ENCODE measurements at places on chromosomes 4 and X.

DNA sequence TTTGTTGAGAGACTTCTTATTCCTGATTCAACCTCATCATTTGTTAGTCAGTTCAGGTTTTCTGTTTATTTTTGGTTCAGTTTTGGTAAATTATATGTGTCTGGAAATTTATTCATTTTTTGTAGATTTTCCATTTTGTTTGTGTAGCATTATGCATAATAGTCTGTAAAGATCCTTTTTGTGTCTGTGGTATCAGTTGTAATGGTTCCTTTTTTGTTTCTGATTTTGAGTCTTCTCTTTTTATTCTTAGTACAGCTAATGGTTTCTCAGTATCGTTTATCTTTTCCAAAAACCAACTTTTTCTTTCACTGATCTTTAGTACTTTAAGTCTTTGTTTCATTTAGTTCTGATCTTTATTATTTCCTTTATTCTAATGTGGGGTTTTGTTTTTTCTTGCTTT lies 61.4 kb downstream of the NWD2 start:
- DNase-seq = no peak

DNA sequence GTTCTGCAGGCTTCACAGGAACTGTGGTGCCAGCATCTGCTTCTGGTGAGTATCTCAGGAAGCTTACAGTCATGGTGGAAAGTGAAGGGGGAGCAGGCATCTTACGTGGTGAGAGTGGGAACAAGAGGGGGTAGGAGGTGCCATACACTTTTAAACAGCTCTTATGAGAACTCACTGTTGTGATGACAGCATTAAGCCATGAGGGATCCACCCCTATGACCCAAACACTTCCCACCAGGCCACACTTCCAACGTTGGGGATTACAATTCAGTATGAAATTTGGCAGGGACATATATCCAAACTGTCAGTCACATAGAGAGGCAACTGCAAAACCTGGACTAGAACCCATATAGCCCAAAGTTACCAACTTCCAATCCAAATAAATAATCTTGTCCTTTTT lies 43.1 kb upstream of the ZCCHC12 start:
- DNase-seq = no peak

- DNase-seq = no peak
Measured at GRCh38 chr4:106017975-106018374, 122.7 kb downstream of the NPNT start.

- no peak for DNase-seq
Measured at GRCh38 chrX:120791013-120791643, 84.5 kb downstream of the CT47B1 start.

GRCh38 chrX:136029766-136030165 lies 44.5 kb downstream of the SLC9A6 start:
- no peak for DNase-seq

- no peak for DNase-seq
Measured at GRCh38 chr4:56405016-56405415, 17.7 kb upstream of the AASDH start.

- no peak for DNase-seq
Measured at GRCh38 chrX:38774249-38774648, 27.0 kb upstream of the MID1IP1 start.

GRCh38 chrX:14232688-14233087 lies 203.0 kb upstream of the GEMIN8 start:
- no peak for DNase-seq

DNA sequence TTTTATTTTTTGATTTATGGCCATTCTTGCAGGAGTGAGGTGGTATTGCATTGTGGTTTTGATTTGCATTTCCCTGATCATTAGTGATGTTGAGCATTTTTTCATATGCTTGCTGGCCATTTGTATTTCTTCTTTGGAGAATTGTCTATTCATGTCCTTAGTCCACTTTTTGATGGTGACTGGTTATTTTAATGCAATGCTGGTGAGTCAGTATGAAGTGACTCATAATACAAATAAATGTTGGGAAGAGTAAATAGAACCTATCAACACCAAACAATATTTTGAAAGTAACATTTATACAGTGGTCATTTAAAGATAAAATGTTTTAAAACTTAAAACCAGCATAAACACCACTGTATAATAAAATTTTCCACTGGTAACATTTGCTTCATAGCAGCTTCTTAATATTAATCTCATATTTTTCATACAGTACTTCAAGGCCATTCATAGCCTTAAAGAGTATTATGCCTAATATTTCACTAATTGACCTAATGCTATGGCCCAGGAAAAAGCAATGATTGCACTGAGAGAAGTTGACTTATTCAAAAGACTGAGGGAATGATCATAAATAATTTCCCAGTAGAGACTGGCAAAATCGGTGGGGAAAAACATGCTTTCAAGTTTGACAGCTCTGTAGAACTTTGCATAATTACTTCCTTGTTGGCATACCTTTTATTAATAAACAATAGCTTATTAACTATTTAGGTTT lies 33.9 kb downstream of the CASK start:
- DNase-seq = no peak

- DNase-seq = no peak
Measured at GRCh38 chrX:19798423-19798822, 89.0 kb downstream of the SH3KBP1 start.

GRCh38 chrX:131783555-131784308 lies 239.4 kb upstream of the STK26 start:
- no peak for DNase-seq

GRCh38 chrX:52983321-52984000 lies 25.1 kb upstream of the FAM156A start:
- DNase-seq = no peak

DNA sequence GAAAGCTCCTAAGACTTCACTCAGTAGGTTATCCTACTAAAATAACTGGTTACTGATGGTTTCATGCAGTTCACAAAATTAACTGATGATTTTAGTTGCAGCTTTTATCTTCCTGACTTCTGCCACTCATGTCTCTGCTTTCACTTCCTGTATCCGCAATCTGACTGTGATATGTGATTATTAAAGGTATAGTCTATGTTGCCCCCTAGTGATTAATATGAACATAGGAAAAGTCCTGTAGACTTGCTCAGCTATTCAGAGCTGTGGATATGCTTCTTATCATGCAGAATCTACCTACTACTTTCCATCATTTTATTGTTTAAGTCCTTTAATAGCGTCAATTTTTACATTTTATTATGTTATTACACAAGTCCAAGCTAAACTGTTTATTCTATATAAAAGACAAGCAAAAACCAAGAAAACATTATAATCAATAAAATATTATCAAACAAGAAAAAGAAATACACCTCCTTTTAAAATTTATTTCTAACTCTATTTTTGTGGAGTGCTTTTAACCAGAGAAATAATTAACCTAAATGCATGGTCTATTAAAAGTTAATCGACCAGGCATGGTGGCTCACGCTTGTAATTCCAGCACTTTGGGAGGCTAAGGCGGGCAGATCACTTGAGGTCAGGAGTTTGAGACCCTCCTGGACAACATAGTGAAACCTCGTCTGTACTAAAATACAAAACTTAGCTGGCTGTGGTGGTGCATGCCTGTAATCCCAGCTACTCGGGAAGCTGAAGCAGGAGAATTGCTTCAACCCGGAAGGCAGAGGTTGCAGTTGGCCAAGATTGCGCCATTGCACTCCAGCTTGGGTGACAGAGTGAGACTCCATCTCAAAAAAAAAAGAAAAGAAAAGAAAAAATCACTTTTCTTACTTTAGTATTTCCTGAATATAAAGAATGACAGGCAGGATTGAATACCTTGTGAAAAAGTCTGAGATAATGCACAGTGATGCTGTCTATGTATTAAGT lies 40.4 kb upstream of the TLR2 start:
- DNase-seq = no peak

- no peak for DNase-seq
Measured at GRCh38 chrX:1416965-1417760, 25.2 kb upstream of the SLC25A6 start.

GRCh38 chr4:4843635-4844291 lies 15.7 kb upstream of the MSX1 start:
- DNase-seq = no peak

GRCh38 chr4:52983563-52984303 lies 121.6 kb downstream of the RASL11B start:
- no peak for DNase-seq

DNA sequence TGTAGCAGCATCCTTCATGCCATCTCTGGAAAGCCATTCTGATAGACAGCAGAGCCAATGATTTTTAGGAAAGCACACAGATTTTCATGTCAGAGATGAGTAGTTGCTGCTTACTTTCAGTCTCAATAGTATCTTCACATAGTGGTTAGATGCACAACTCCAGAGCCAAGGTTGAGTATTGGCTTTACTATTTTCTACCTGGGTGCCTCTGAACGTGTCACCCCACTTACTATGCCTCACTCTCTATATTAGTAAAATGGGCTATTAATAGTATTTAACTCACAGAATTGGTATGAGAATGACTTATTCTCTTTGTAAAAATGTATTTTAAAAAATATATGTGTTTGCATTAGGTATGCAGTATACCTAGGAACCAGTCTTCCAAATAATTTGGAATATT lies 108.8 kb upstream of the STIM2 start:
- DNase-seq = no peak

GRCh38 chr4:98939438-98939837 lies 10.5 kb upstream of the EIF4E start:
- DNase-seq = no peak

- DNase-seq = no peak
Measured at GRCh38 chr4:80312124-80312523, 23.4 kb upstream of the CFAP299 start.

DNA sequence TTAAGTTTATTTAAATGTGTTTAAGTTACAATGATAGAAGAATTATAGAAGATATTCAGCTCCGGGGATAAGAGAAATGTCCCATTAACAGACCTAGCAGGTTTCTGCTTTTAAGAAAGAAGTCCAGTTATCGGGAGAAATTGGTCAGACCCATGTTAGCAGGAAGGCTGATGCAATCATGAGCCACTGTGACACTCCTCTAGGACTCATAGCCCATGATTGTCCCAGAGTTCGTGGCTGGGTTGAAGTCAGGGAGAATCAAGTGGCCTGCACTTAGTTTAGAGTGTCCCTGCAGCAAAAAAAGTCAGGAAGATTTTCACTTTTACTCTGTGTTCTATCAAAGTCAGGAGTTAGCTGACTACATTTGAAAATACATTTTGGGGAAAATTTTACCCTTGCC lies 72.0 kb downstream of the TMEM144 start:
- DNase-seq = no peak

GRCh38 chrX:2892816-2893215 lies 36.3 kb downstream of the ARSD start:
- DNase-seq = no peak
